ENCODE measurements at places on chromosomes 6 and 20.

- DNase-seq = no peak
Measured at GRCh38 chr6:15798533-15799255, 135.9 kb upstream of the DTNBP1 start.

GRCh38 chr6:71125216-71125615 is 163.4 kb upstream of the OGFRL1 start:
- DNase-seq = no peak

DNA sequence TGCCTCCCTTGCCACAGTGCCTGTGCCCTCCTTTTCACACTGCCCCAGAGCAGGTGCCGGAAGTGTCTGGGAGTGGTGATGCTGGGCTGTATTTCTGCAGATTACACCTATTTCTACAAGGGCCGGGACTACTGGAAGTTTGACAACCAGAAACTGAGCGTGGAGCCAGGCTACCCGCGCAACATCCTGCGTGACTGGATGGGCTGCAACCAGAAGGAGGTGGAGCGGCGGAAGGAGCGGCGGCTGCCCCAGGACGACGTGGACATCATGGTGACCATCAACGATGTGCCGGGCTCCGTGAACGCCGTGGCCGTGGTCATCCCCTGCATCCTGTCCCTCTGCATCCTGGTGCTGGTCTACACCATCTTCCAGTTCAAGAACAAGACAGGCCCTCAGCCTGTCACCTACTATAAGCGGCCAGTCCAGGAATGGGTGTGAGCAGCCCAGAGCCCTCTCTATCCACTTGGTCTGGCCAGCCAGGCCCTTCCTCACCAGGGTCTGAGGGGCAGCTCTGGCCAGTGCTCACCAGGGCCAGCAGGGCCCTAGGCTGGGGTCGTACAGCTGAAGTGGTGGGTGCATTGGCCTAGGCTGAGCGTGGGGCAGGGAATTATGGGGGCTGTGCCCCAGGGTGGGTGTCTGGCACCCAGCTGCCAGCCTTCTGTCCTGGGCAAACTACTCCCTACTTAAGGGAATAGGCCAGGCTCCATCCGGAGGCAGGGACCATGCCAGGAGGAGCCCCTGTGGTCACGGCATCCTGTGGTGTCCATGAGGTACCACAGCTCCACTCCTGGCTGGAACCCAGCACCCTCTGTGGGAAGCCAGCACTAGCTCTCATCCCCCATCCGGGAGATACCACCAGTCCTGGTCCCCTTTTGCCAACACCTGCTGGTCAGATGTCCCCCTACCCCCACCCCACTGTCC is 3.5 kb downstream of the MMP24OS start:
- DNase-seq = no peak

DNA sequence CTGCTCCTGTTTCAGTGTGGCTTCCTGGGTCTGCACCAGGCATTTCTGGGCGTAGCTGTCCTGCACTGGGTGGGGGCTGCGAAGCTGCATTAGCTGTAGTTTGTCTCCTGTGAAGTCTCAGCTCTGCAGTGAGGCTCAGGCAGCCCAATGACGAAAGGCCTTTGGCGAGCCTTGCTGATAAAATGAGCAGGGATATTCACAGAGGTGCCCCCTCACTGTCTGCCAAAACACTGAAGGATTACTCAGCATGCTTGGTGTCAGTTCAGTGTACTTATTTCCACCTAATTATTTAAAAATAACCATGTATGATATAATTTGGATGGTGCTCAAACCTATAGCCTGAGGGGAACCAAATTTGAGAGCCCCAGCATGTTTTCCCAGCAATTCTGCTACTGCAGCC is 73.5 kb downstream of the ECT2L start:
- no peak for DNase-seq

DNA sequence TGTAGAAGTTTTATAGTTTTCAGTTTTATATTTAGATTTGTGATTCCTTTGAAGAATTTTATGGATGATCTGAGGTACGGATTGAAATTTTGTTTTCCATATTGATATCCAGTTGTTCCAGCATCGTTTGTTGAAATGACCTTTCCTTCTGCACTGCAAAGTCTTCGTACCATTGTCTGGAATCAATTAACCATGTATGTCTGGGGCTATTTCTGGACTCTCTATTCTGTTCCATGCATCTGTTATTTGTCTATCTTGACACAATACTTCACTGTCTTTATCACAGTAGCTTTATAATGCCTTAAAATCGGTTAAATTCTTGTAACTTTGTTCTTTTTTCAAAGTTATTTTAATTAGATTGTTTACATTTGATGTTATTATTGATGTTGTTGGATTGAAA is 154.9 kb downstream of the FARS2 start:
- DNase-seq = no peak

DNA sequence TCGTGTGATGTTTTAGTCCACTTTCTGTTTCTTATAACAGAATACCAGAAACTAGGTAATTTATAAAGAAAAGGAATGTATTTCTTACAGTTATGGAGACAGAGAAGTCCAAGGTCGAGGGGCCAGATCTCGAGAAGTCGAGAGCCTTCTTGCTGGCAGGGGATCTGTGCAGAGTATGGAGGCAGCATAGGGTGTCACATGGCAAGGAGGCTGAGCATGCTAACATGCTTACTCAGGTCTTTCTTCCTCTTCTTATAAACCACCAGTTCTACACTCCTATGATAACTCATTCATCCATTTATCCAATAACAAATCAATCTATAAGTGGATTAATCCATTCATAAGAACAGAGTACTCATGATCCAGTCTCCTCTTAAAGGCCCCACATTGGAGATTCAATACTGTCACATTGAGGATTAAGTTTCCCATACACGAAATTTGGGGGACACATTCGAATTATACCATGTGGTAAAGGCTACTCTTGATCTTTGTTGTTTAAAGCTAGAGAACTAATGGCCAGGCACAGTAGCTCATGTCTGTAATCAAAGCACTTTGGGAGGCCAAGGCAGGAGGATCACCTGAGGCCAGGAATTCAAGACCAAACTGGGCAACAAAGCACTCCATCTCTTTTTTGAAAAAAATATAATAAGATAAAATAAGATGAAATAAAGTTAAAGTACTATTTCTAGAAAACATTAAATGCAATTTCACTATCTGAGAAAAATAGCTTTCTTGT is 2.1 kb downstream of the GOPC start:
- DNase-seq = no peak
